ENCODE measurements at places on chromosomes 2 and 18.

- no peak for DNase-seq
These were observed 16.9 kb downstream of the QPCT start for GRCh38 chr2:37361216-37361815.

DNA sequence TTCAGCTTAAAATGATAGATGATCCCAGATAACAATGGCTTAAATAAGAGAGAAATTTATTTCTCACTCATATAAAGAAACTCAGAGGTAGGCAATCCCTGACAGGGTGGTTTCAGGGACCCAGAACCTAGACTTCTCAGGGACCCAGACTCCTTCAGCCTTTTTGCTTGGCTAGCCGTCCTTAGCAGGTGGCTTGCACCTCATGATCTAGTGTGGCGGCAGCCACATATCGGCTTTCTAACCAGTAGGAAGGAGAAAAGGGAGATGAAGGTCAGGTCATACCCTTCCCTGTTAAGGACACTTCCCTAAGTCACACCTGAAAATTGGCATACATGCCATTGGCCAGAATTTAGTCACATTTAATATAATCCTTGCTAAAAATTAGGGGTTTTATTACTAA, 18.4 kb downstream of the VSNL1 start:
- no peak for DNase-seq

DNA sequence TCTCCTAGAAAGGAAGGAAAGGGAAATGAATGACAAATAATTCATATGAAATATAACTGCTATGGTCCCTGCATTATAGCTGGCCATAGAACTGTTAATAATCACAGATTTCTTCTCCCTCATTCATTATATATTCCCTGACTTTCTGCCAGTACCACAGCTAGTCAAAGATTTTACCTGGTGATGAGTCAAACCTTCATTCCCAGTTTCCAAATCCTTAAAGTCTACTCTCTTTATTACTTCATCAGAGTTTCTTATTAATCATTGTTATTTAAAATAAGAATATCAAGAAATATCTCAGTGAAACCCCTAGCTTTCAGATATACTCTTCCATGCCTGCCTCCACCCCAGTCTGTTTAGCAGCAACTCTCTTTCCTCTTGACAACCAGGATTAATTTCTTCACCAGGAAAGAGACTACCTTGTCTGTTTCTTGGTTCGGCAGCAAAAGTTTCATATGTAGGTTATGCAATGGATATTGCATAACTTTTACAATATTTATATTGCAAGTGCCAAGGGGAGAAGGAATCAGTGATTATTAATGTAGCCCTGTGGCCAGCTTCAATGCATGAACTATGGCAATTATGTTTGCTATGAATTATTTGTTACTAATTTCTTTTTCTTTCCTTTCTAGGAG, 533.8 kb downstream of the FBXO15 start:
- DNase-seq, result no peak

GRCh38 chr2:14094592-14094991, 537.9 kb upstream of the LRATD1 start:
- DNase-seq, result no peak

DNA sequence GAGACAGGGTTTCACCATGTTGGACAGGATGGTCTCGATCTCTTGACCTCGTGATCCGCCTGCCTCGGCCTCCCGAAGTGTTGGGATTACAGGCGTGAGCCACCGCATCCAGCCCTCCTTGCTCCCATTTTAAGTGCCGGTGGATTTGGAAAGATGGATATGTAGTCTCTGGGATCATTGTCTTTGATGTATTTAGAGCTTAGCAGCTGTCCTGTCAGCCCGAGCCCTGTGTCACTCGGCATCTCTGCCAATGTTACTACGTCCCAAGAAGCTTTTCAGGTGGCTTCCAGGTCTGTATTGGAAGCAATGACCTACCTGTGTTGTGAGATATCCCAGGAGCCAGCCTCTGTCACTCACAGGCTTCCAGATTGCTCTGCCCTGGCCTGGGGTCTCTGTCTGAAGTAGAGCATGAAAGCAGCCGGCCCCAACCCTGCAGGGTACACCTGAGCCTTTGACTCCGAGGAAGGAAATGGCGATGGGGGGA, 35.3 kb downstream of the MAP4K4 start:
- no peak for DNase-seq

DNA sequence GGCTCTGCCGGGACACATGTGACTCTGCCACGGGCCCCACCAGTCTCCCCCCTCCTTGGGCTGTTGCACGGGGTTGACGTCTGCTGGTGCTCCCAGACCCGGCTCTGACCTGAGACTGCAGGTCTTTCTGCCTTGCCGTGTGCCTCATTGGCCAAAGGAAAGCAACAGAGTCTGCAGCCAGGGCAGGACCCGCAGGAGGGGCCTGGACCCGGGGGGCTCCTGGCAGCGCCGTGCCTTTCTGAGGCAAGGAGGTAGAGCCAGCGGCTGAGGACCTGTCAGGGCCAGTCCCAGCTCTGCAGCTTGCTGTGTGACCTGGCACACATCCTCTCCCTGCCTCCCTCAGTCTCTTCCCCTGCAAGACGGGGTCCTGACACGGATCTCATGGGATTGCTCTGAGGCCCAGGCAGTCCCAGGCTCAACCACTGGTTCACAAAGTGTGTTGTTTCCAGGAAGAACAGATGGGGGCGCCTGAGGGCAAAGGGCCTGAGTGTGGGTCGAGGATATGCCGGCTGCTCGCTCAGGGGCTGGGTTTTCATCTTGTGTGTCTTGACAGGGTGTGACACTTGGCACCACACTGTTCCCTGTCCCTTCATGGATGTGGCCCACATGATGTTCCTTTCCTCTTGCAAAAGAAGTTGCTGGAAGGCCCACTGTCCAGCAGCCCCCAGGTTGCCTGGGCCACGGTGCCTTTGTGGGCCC, 9.0 kb downstream of the CAPN10 start:
- peak; percentile 42 for DNase-seq

- no peak for DNase-seq
These were observed 238.8 kb upstream of the GCFC2 start for GRCh38 chr2:75949385-75950030.

DNA sequence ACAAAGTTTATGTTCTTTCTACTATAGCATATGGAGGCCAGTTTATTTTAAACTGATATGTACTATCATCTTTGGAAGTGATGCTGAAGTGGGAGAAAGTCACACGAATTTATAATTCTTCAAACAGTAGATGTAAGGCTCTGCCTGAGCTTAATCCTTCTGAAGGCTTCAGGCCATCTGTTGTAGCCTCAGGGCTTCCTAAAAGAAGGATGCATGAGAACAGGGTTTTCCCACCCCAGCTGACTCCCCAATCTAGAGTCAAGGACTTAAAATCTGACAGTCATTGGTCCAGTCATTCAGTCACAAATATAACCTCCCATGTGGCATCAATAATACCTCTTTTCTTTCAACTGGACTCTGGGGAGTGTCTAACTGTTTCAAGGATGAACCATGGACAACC, 330.5 kb downstream of the KCNS3 start:
- DNase-seq, result no peak

- DNase-seq, result no peak
These were observed 1199.7 kb downstream of the CNTNAP5 start for GRCh38 chr2:125224830-125225229.

DNA sequence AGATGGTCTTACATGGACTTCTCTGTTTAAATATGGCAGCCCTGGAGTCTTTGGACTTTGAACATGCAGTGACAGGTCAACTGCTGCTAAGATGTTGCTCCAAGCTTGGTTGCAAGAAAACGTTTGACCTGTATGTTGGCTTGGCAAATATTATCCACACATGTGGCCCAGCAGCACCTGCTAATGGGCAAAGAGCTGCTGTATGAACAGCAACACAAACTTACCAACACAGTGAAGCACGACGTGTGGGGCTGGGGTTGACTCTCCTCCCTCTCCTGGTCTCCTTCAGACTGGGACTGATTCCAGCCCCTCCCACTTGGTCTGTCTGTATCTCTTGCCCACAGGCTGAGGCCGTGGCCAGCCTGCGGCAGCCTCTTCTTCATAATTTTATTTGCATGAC, 3.8 kb downstream of the KCNE4 start:
- DNase-seq, result no peak

GRCh38 chr2:184067502-184067901, 530.8 kb upstream of the ZNF804A start:
- no peak for DNase-seq

DNA sequence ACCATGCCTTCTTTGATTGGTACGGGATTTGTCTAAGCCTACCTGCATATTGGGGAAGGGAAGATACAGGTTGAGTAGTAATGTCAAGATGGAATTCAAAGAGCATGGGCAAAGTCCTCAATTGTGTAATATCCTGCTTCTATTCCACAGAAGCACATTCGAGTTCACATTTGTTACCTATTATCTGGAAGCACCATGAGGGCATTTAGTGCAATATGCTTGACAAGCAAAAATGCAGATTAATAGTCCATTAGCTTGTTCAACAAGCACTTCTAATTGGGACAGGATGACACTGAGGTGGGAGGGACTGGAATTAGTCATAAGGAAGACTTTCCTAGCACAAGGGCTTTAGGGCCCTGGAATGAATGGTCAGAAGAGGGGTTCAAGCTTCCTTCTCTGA, 40.5 kb downstream of the MYO5B start:
- DNase-seq, result no peak

GRCh38 chr18:51957001-51957400, 383.0 kb upstream of the DCC start:
- DNase-seq, result no peak
